Stimulated activated naive CD8-positive, alpha-beta T cell treated with anti-CD3 and anti-CD28 coated beads, Interleukin-15, amount 100 ng/mL, for 72 hours (primary cell): ENCODE measurements at places on chromosomes 1 and 21.

- DNase-seq = peak; percentile 82
Measured at GRCh38 chr1:226691247-226691646, 47.8 kb downstream of the ITPKB start.

DNA sequence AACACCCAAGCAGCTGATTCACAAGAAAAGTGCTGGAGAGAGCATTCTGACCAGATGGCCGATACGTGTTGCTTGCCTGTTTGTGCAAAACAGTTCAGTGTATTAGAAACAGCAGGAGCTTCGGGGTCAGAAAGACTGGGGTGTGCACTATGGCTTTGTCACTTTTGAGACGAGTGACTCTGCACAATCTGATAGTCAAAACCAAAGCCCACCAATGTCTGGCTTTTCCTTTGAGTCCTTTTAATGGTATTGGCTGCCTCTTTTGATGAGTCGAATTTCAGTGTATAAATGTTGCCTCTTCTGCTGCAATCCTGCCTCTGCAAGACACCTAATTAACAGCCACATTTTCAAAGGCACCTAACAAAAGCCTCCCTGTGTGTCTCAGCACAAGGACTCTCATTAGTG, 444.6 kb downstream of the AJAP1 start:
- no peak for DNase-seq

DNA sequence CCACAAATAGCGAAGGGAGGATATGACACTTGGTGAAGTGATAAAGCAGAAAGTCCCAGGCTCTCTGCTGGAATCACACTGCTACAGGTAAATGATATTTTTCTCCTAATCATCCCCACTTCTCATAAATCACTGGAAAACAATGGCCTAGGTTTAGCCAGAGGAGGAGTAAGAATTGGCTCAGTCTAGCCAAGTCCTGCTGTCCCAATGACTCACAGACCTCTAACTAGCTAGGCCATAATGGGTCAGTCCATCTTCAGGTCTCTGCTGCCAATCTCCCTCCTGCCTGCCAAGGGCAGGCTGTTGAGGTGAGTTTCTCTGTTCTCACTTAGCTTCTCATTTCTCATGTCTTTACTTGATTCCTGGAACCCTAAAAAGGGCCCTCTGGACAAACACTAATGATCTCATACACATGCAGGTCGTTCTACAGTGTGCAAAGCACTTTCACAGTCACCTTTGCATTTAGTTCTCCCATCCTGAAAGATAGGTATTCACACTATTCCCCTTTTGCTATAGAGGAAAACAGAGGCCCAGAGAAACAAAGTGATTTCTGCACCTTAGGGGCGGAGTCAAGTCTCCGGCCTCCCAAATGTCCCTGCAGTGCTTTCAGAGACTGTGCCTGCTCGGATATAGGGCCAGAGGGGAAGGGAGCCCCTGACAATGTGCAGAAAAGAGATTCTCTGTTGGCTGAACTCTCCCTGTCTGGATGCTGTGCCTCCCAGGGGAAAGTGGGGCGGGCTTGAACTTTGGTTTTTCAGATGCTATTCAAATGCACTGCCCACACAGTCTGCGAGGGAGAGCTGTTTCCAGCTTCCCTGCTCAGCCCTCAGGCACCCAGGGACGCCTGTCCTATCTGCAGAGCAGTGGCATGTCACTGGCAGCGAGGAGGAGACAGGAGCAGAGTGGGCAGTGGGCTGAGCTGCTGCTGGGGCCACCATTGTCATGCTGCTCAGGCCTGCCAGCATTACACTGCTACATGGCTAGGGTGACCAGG, 3.9 kb upstream of the CDK18 start:
- DNase-seq = no peak

GRCh38 chr1:230149751-230150584, 82.9 kb downstream of the GALNT2 start:
- no peak for DNase-seq

GRCh38 chr1:161013488-161014230, 7.3 kb downstream of the F11R start:
- peak; percentile 77 for DNase-seq

- DNase-seq = no peak
Measured at GRCh38 chr1:53986458-53986857, 31.5 kb downstream of the LDLRAD1 start.

DNA sequence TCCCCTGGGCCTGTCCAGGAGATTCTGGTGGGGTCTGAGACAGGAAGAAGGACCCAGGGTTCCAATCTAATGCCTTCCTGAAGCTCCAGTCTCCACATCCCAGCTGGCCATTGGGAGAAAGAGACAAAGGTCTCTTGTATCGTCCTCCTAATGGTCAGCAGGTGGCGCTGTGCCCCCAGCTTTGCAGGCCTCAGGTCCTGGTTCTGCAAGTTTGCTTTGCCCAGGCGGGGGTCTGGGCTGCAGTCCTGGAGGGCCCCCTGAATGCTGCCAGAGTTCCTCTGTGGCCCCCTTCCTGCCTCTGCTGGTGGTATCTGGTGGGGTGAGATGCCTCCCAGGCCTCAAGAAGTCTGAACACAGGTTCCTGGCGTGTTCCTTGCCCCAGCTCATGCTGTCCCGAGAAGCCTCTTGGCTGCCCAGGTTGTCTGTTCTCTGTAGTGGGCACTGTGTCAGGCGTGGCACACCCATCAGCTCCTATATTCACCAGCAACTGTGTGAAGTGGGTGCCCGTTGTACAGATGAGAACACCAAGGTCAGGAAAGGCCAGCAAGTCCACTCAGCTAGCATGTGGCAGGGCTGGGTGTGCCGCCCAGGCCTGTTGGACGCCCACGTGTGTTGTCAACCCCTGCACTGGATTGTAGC, 33.8 kb upstream of the CSF3R start:
- DNase-seq = peak; percentile 43

DNA sequence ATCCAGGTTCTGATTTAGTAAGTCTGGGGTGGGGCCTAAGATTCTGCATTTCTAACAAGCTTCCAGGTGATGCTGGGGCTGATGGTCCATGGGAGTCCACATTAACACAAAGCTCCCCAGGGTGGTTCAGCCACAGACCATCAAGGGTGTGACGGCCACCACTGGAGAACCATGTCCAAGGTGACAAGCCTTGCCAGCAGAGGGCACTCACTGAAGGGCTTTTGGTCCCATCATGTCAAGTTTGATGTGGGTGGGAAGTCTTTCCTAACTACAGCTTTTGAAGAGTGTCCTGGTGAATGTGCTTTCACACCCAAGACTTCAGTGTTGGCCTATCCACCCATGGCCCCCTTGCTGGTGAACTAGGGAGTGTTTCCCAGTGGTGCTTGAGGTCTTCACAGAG, 67.1 kb downstream of the UBE2T start:
- peak; percentile 41 for DNase-seq

DNA sequence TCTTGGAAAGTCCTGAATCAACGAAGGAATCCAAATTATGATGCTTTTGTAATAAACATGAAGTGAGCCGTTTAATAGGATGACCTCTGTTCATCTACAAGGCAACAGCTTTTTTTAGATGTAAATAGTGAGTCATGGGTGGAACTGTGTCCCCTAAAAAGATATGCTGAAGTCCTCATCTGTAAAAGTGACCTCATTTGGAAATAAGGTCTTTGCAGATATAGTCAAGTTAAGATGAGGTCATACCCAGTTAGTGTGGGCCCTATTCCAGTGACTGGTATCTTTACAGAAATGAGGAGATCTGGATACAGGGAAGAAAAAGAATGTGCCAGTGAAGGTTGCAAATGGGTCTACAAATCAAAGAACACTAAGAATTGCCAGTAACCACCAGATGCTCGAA, 1287.3 kb upstream of the ADGRL4 start:
- no peak for DNase-seq

GRCh38 chr1:187665483-187665882, 836.7 kb downstream of the PLA2G4A start:
- DNase-seq = no peak

GRCh38 chr1:221801773-221802516, 60.1 kb upstream of the DUSP10 start:
- no peak for DNase-seq

DNA sequence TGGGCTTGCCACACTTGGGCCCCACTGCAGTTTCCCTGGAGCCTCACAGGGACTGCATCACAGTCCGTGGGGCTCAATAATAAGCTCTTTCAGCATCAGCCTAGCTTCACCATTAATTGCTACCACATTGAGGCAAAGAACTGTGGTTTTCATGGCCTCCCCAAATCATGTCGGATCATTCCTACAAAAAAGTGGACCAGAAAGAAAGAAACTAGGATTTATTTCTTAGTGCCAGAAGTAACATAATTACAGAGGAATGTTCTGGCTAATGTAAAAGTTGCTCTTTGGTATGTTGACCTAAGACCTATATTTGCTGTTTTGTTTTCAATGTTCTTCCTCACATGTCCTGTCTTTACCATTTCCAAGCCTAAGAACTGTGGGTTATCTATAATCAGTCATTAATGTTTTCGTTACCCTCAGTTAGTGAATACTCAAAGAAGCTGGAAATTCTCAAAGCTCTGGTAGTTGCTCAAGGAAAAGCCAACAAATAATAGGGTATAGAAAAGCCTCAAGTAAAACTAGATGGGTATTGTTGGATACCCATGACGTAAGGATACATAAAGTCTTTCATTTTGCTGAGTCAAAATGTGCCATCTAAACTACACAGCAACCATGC, 173.9 kb downstream of the LTN1 start:
- no peak for DNase-seq

DNA sequence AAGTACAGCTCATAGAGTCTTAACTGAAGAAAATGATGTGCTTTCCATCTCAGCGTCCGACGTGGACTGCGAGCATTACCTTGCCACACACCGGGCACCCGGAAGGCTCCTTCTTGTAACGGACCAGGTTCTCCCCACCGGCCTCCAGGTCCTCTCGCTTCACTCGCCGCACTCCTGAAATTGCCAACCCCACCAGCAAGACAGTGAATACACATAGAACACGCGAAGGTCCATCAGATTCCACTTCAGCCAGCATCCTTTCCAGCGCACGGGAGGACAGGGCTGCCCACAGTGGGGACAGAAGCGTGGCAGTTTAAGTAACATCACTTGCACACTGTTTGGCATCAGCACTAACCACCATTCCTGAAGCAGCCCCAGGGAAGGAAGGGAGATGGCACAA, 53.3 kb downstream of the PRDM15 start:
- DNase-seq = no peak

- no peak for DNase-seq
Measured at GRCh38 chr1:98490099-98490498, 171.4 kb upstream of the SNX7 start.

GRCh38 chr1:202293569-202293968, 48.2 kb downstream of the UBE2T start:
- no peak for DNase-seq

DNA sequence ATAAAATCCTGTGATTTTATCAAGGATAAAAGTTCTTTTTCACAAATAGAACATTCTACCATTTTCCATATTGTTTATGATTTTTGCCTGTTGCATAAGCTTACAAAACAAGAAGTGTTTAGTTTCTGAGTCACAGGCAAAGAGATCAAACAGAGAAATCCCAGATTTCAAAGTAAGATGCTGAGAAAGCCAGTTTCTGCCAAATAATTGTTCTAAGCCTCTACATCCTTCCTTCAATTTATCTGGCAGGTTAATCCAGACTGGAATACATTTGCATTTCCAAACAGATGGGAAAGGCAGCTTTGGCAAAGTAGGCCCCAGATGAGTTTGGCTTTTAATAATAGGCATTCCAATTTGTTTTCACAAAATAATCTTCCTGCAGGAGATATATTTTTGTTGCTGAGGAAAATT, 2.5 kb downstream of the SLC1A7 start:
- no peak for DNase-seq

- peak; percentile 26 for DNase-seq
Measured at GRCh38 chr21:29295066-29295650, 3.6 kb upstream of the BACH1 start.

DNA sequence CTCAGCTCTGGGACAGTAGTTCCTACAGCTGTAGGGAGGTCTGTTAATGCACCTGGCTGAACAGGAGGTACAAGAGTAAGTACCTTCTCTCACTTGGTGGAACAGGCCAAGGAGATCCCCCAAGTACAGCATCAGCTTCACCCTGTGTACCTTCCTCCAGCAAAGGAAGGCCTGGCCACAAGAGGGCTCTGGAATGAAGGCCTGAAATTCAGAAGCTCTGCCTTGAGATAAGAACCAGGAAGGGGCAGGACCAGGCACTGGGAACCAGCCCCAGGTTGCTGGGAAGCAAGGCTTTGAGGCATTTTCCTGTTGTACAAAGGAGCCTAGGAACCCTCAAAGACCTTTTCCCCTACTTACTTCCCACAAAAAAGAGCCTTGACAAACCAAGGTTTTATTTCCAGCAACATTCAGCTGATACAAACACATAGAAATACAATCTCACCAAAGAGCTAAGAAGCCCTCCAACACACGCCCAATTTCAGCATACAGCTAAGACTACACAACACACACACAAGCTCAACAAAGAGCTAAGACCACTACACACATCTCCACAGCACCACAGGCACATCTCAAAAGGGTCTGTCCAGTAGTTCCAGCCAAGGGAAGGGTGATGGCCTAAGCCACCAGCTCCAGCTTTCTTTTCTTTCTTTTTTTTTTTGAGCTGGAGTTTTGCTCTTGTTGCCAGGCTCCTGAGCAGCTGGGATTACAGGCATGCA, 23.5 kb downstream of the F11R start:
- DNase-seq = peak; percentile 48

GRCh38 chr1:229409616-229410369, 24.1 kb downstream of the ACTA1 start:
- no peak for DNase-seq

- no peak for DNase-seq
Measured at GRCh38 chr1:24541711-24542346, 14.1 kb upstream of the NCMAP start.
